Activated T-cell treated with anti-CD3 and anti-CD28 coated beads, Interleukin-2, amount 50 U/mL, for 1 hour (primary cell): ENCODE measurements at places on chromosomes 4 and X.
A peak's percentile ranks its signal among the peaks of the same experiment; 100 is the strongest.

DNA sequence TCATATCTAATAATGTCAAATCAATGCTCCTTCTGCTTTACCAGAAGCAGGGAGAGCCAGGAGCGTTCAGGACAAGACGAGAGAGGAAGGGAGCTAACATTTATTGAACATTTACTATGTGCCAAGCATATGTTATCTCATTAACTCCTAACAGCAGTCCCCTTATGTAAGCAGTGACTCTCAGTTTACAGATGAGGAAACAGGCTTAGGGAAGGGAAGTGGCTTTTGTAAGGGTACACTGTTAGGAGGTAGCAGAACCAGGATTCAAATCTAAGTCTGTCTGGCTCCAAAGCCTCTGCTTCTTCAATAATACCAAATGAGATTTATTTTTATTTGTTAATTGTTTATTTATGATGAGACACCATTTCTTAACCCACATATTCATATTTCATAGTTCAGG is 2.6 kb upstream of the STARD8 start:
- DNase-seq = no peak

DNA sequence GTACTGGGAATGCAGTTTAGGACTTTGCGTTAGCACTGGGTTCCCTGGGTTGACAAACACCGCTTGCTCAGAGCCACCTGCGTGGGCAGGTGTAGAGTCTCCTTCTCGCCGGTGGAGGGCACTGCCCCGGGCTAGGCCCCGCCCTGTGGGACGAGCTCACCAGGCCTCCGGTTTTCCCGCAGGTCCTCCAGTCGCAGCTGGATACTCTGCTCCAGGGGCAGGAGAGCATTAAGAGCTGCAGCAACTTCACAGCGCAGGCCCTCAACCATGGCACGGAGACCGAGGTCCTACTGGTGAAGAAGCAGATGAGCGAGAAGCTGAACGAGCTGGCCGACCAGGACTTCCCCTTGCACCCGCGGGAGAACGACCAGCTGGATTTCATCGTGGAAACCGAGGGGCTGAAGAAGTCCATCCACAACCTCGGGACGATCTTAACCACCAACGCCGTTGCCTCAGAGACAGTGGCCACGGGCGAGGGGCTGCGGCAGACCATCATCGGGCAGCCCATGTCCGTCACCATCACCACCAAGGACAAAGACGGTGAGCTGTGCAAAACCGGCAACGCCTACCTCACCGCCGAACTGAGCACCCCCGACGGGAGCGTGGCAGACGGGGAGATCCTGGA is 49.2 kb upstream of the MND1 start:
- DNase-seq = no peak

- no peak for DNase-seq
Measured at GRCh38 chr4:84389406-84389805, 109.7 kb downstream of the NKX6-1 start.

DNA sequence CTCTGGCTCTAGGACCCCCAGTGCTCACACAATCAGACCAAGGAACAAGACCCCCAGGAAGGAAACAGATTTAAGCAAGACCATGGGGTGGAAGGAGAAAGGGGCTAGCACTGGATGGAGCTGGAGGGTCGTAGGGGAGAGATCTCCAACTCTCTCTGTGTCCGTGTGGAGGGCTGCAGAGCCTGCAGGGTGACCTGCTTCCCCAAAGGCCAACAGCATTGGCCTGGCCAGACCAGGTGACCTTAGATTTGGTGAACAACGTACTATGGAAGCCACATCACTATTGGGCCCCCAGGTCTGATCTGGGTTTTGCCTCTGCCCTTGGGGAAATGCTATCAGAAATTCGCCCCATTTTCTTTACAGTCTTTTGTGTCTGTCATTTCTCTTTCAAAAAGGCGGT is 26.0 kb downstream of the NLGN3 start:
- no peak for DNase-seq

DNA sequence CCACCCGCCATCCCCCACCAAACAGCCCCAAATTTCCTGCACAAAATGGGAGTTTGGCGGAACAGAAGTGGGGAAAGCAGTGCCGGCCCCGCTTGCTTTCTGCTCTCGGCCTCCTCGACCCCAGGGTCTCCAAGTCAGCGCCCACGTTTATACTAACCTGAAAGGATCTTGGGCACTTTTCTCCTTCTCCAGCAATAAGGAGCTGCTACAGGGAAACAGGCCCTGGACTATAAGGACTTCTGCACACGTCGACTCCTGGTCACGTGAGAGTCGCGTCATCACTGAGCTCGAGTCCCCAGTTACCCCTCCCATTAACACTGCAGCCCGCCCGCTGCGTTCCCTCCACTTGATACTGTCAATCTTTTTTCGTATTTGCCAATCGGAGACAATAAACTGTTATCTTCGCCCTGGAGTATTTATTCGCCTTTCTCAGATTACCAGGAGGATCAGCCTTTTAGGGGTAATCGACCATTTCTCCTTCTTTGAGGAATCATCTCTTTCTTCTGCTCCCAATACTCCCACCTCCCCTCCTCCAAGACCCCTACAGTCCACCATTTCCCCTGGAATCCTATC is at the start of gene TCEAL8:
Gene TCEAL8 (minus strand): TSS at position 235 of the 573 bp plus-strand sequence. CDS start 1,176 bp downstream, outside the sequence.
- peak; percentile 55 for DNase-seq

- DNase-seq = no peak
Measured at GRCh38 chr4:37268319-37268718, 23.8 kb downstream of the NWD2 start.

DNA sequence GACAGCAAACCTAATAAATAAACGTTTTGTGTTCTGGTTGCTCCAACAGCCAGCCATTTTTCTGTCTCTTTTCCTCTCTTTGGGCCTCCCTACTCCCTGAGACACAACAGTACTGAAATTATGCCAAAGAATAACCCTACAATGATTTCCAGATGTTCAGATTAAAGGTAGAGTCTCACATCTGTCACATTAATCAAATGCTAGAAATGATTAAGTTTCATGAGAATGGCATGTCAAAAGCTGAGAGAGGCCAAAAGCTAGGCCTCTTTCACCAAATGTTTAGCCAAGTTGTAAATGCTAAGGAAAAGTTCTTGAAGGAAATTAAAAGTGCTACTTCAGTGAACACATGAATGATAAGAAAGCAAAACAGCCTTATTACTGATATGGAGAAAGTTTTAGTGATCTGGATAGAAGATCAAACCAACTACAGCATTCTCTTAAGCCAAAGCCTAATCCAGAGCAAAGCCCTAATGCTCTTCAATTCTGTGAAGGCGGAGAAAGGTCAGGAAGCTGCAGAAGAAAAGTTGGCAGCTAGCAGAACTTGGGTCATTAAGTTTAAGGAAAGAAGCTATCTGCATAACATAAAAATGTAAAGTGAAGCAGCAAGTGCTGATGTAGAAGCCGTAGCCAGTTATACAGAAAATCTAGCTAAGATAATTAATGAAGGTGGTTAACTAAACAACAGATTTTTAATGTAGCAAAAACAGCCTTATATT is 182.1 kb upstream of the NUDT6 start:
- no peak for DNase-seq

DNA sequence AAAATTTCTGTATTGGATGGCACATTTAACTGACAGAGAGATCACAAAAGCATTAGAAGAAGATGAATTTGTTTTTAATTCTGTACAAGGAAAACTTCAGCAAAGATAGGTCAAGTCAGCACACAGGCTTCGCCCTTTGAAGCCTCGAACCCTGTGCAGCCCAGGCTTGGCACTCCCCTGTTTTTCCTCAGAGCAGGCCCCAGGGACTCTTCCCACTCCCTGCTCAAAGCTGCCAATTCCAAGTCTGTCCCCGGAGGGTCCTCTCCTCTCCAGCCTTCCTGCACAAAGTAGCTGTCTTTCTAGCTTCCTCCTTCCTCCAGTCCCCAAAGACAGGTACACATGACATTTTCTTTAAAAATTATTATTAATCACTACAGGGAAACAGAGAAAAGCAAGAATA is 466.3 kb downstream of the PPARGC1A start:
- DNase-seq = no peak

DNA sequence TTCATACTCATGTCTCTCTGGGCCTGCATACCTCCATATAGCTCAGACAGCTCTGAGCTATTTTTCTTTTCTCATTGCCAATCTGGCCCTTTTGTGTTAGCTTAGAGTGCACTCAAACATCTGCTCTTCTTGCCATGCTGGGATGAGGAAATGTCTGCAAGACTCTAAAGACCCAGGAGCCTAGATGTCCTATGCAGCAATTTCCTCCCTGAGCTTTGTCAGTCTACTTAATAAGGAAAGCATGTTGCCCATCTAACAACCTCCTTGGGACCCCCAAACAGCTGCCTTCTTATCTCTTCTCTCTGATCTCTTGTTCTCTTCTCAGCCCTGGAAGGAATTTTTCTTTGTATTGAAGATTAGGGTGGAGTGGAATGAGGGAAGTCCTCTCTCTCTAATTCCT is 69.2 kb downstream of the UCHL1 start:
- DNase-seq = no peak

- DNase-seq = no peak
Measured at GRCh38 chr4:181312066-181312465, 931.1 kb upstream of the TENM3 start.

- no peak for DNase-seq
Measured at GRCh38 chr4:16783119-16783518, 115.3 kb downstream of the LDB2 start.

GRCh38 chr4:47926667-47927258 is 12.4 kb upstream of the NFXL1 start:
- peak; percentile 47 for DNase-seq

DNA sequence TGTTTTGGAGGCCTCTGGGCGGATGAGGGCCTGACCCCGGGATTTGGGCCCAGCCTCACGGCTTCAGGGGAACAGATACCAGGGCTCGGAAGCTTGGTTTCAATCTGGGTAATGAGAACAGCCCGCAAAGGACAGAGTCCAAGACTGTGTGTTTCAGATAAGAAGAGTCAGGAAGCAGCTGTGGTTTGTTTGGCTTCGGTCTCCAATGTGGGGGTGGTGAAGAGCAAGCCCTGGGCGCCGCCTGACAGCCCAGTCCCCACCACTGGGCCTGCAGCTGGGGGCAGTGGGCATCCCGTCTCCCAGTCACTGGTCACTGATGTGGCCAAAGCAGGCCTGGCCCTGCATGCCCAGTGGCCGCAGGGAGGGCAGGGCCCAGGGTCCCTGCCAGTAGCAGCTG is 9.1 kb downstream of the WFS1 start:
- no peak for DNase-seq

- DNase-seq = no peak
Measured at GRCh38 chrX:5708251-5708650, 520.4 kb downstream of the NLGN4X start.

- no peak for DNase-seq
Measured at GRCh38 chr4:98290511-98290910, 29.3 kb downstream of the RAP1GDS1 start.

GRCh38 chrX:134745636-134746409 is 87.6 kb upstream of the PLAC1 start:
- no peak for DNase-seq

DNA sequence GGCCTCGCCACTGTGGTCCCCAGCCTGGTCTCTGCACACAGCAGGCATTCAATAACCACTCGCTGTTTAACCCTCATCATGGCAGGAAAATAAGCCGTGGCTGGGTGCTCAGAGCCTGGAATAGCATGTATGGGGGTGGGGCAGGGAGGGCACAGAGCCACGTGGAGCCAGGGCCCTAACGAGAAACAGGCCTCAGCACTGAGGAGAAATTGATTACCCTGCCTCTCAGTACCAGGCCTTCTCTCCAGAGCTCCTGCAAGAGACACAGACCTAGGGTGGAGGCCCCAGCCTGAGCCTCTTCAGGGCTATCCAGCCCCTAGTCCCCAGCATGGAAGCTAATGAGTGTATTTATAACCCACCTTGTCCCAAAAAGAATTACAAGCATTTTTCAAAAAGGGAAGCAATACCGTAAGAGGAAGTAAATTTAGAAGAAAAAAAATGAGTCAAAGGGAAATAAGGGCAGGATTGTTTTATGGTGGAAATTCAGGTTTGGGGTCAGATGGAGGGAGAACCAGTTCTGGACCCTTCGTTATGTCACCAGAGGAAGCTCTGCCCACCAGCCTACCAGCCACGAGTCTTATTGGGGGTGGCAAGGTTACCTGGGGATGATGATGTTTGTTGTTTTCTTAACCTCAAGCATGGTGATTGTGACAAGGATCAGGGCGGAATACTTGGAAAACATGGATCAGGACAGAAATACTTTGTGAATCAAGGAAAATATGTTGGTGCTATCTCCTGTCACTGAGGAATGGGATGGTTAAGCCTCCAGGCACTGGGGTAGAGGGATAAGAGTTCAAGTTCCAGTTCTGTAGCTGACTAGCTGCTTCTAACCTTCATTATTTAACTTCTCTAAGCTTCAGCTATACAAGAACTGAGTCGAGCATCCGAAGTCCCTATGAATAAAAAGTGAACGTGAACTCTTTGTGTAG is 101.9 kb upstream of the RBPJ start:
- no peak for DNase-seq

GRCh38 chr4:176805155-176805554 is 12.4 kb upstream of the VEGFC start:
- DNase-seq = no peak

GRCh38 chrX:37860721-37861120 is 13.3 kb upstream of the DYNLT3 start:
- DNase-seq = no peak

DNA sequence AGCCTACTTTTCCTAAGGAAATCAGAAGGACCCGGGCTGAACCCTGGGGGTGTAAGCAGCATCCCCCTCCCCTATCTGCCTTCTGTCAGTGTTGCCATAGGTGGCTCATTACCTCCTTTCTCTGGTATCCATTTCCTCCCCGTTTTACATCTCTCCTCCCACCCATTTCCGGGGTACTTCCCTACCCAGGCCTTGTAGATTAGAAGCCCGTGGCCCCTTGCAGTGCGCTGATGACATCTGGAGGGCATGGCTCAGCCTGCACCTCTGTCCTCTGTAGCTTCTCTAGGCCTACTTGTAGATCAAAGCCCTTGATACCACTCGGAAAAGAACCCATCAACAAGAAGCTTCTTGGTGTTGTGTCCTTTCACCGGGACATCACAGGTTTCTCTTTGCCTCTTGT is 71.8 kb downstream of the NBDY start:
- peak; percentile 53 for DNase-seq

DNA sequence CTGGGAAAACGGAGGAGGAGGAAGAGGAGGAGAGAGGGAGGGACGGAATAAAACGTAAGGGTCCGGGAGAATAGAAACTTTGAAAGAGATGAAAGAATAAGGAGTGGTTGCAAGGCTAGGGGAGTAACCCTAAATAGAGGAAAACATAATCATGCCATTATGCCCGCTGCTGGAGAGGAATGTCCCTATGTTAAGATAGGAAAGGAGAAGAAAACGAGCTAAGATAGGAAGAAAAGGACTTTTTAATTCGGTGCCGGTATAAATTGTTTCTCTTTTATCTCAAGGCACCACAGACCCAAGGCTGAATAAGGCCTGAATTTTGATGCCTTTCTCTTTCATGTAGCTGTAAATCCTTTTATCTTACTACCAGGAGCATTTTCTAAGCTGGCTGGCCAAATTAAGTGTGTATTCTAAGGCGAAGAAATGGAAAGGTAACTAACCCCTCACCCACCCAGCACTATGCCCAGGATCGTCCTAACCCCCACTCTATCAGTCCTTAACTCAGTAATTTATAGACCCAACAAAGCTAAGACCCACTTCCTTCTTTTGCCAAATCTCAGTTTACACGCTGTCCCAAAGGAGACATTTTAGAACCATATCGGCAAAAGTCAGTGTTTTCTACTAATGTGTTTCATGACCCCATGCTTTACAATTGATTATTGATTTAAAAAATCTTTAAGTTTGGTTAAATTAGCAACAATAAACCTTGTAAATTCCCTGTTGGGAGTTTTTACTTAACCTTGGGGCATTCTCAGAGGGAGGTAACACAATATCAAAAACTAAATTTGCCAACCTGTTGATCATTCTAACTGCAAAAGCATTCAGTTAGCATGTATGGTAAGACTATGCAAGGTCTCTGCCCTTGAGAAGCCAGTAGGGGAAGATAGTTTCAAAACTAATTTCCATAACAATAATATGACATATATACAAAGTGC is 1.1 kb upstream of the CUL4B start:
- no peak for DNase-seq

GRCh38 chr4:153808175-153808574 is 19.3 kb upstream of the SFRP2 start:
- DNase-seq = no peak
